ENCODE measurements at places on chromosomes 12 and 14.

- no peak for DNase-seq
Measured at GRCh38 chr14:59711080-59711479, 134.5 kb upstream of the CCDC175 start.

- DNase-seq = no peak
Measured at GRCh38 chr12:113910751-113911272, 55.3 kb downstream of the RBM19 start.

DNA sequence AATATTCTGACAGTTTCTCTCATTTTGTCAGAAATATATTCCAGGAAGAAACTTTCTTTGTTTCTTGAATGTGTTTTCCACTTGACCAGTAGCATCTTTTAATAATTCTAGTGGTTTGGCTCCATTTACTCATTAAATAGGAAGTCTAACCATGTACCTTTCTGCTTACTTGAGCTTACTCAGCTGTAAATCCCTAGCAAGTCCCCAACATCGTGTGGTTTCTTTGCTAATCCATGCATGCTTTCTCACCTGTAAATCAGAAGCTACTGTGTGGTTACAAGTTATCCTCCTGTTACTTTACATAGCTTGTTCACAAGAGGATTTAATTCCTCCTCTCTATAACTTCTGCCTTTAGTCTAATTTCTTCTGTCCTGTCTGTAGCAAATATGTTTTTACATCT is 227.7 kb downstream of the FSCB start:
- no peak for DNase-seq

DNA sequence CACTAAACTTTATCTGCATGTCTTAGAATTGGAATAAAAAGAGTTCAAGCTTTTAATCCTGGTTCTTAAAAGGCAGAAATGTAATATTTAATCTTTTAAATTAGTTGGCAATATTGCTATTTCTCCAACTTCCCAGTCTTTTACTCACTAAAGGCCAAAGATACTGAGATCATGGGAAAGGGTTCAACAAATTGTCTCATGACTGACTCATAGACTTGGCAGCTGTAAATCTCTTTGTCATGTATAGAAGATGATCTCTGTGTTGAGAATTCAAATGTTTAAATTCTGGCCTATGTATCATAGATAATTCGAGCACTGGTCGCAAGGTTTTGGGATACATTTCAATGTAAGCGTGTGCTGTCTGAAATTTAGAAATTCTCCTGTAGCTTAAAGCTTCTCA is 40.1 kb upstream of the STRAP start:
- DNase-seq = no peak

DNA sequence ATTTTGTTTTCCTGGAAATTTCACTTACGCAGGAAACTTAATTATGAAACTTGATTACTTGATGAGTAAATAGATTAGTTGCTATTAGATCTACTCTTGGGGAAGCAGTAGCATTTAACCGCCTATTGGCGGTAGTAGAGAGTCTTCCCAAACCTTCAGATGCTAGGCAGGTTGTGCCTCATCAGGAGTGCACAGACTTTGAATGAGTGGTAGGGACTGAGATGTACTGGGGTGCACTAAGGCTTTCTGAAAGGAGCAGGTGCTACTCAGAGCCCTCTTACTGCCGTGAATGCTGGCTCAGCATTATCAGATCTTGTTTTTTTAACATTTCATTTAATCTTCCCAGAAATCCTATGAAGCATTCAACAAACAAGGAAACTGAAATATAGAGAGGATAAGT is 7.7 kb downstream of the GATC start:
- no peak for DNase-seq

GRCh38 chr12:50840809-50841487 is 1.8 kb upstream of the TMPRSS12 start:
- no peak for DNase-seq

DNA sequence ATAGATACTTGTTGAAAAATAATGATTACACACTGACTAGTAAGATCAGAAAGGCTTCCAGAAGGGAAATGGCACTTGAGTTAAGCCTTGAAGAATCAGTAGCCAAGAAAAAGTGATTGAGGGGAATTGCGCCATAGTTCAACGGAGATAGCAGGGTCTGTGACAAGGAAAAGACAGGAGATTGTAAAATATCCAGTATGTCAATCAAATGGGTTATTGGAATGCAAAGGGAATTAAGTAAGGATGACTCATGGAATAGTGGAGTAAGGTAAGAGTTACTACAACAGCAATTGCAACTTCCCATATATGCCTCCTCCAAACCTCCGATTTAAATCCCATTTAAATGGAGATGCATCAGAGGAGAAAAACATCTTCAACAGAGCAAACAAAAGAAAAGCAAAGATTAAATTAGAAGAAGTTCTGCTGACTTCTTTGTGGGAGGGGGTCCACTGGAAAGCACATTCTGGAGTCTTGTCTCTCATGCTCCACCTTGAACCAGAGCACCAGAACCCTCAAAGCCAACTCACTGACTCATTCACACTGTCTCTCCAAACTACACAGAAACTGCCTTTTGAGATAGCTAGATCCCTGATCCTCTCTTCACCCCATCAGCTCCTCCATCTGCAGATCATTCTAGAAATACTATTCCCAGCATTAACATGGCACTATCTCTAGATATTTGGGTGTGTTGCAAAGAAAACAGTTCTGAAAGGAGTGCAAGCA is 138.2 kb downstream of the NUAK1 start:
- no peak for DNase-seq

- no peak for DNase-seq
Measured at GRCh38 chr14:94926176-94926575, 156.3 kb upstream of the GSC start.

GRCh38 chr14:76961631-76962302 is 66.7 kb downstream of the IRF2BPL start:
- DNase-seq = peak; percentile 93

- DNase-seq = no peak
Measured at GRCh38 chr14:47541662-47542061, 133.7 kb downstream of the MDGA2 start.

DNA sequence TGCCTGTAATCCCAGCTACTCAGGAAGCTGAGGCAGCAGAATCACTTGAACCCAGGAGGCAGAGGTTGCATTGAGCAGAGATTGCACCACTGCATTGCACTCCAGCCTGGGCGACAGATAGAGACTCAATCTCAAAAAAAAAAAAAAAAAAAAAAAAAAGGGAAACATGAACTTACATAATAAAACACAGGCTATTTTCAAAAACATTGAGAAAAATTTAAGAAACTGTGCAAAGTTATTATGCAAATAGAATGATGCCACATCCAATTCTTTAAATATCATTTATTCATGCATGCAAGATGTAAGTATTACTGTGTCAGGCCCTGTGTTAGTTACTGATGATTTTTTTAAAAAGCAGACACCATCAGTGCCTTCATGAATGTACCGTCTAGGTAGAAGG is 20.0 kb upstream of the SLC16A7 start:
- DNase-seq = no peak

DNA sequence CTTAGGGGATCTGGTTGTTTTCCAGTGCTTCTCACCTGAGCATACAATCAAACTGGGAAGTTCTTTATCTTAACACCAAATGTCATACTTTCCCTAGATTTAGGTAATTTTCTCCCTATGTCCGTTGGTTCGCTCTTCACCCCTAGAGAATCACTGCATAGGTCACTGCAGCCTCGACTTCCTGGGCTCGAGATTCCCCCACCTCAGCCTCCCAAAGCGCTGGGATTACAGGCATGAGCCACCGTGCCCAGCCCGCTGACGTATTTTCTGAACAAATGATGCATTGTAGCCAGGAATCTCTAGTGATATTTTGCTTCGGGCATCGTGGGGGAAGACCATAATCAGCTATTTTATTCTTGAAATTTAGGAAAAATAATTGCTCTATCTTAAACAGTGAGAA is 1.1 kb upstream of the RPL41 start:
- no peak for DNase-seq

GRCh38 chr14:92733007-92733406 is 15.4 kb downstream of the LGMN start:
- DNase-seq = no peak

- no peak for DNase-seq
Measured at GRCh38 chr14:39181026-39181692, 6.1 kb downstream of the PNN start.

DNA sequence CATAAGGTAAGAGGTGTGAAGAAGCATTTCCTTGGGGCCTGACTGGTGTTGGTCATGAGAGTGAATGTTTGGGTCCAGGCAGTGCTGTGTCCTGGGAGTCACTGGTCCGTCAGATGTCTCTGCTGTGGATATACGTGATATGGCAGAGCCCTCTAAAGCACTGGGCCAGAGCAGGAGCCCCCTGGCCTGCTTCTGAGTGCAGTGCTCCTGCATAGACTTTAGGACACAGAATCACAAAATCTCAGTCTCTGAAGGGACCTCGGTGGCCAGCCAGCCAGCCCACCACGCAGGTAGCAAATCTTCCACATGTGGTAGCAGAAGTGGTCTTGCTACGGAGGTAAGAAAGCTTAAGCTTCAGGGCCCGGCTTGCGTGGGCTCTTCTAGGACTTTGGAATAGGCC is 18.5 kb upstream of the AQP2 start:
- DNase-seq = no peak

DNA sequence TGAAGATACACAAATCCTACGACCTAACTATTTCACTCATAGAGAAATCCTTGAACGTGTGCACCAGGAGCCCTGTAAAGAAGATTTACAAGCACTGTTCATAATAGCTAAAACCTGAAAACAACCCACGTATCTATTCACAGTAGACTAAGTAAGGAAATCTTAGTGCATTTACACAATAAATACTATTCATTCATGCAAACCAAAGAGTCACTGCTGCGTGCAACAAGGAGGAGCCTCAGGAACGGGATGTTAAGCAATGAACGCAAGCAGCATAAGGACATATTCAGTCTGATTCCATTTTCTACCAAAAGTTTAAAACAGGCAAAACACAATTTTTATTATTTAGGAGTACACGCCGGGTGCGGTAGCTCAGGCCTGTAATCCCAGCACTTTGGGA is 176.6 kb downstream of the TTC7B start:
- DNase-seq = no peak

DNA sequence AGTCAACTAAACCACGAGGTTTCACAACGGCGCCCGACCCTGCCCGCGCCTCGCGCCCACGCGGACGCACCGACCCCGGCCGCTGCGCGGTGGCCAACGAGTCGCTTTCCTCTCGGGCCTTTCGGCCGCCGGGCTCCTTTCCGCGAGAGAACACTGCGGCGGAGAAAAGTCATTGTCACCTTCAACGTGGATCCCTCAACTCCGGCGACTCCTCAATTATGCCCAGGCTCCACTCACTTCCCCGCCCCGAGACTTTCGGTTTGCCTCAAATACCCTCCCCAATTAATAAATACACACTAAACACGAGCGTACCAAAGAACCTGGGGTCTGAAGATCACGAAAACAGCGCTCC is 450 bp downstream of the SINHCAF start:
- DNase-seq = no peak

- no peak for DNase-seq
Measured at GRCh38 chr14:89371585-89372511, 45.2 kb downstream of the FOXN3 start.

DNA sequence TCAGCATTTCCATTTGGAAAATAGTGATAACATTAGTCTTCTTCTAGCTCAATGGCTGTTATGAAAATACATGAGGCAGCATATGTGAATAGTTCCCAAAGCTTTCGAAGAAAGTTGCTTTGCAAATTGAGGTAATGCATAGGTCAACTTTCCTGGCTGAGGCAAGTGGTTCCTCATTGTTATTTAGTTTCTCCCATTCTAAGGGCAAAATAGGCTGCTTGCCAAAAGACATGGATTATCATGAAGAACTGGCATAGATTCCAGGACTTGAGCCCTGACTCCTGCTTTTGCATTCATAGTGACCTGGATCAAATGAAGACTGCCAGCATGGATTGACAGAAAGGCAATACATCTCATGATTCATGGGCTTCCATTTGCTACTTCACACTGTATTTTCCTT is 35.7 kb downstream of the LRFN5 start:
- DNase-seq = no peak

GRCh38 chr12:104473374-104473983 is 16.7 kb downstream of the CHST11 start:
- DNase-seq = no peak

GRCh38 chr14:64186231-64187129 is 107.7 kb downstream of the ESR2 start:
- DNase-seq = no peak

DNA sequence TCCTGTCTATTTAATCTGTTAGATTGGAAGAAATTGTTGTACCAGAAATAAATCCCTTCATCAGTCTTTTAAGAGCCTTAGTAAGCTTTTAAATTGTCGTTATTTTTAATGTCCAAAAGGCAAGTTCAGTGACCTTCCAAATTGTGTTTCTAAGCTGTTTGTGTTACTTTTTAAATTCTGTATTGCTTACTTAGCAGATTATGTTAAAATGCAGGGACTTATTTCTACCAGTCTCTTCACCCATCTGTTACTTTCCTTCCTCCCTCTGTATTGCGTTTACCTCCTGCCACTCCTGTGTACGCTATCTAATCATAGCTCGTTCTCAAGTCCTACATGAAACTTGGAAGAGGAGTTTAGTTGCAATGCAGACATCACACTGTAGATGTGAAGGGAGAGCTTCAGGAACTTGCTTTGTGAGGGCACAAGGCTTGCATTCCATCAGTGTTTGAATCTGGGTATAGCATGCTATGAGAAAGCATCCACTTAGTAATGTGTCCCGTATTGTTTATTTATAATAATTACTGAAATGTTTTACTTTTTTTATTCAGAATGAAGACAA is 406.5 kb upstream of the RGS6 start:
- no peak for DNase-seq

GRCh38 chr12:48600552-48600951 is 30.7 kb upstream of the LALBA start:
- no peak for DNase-seq

DNA sequence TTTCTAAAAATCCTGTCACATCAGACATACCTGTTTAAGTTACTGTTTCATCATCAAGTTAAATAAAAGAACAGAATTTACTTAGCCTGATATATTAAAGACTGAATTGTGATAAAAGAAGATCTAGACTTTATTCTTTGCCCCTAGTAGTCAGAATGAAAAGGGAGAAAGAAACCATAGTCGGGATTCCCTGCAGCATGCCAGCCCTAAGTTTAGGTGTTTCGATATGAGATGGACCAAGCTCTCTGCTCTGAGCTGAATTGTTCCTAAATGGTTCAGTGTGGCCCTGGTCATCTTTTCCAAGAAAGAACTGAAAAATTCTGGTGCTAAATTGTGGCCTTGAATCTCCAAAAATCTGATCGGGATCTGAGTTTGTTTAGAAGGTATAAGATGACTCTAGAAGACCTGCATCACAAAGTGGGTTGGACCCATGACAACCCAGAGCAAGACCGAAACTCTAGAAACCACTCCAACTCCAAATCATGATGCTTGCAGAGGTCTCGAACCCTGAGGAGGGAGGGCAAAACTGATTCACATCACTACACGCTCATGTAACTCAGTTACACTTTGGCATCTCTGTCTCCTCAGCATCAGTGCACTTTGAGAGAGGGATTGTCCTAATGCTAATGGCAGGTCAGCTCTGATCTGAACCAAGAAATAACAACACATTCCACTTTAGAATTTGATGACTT is 15.7 kb downstream of the PTGER2 start:
- DNase-seq = no peak

DNA sequence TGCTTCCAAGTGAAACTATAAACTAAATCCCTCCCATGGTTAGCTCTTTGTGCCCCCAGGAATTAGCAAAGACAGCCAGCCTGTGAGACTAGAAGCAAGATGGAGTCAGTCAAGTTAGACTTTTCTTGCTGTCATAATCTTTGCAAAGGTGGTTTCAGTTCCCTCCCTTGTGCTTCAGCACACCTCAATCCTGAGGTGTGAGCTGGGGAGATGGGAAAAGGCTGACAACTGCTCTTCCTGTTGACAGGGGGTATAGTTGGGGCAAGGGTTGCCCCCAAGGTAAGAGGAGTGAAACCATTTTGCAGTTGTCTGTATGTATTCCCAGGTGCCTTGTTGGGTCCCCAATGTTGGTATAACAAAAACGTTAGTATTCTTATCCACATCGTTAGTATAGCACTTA is 12.3 kb upstream of the CPM start:
- DNase-seq = no peak

Data from activated CD8-positive, alpha-beta memory T cell treated with anti-CD3 and anti-CD28 coated beads for 1 hour (primary cell).